SW 1271 (cell line): ENCODE measurements at places on chromosomes 16 and 17.

DNA sequence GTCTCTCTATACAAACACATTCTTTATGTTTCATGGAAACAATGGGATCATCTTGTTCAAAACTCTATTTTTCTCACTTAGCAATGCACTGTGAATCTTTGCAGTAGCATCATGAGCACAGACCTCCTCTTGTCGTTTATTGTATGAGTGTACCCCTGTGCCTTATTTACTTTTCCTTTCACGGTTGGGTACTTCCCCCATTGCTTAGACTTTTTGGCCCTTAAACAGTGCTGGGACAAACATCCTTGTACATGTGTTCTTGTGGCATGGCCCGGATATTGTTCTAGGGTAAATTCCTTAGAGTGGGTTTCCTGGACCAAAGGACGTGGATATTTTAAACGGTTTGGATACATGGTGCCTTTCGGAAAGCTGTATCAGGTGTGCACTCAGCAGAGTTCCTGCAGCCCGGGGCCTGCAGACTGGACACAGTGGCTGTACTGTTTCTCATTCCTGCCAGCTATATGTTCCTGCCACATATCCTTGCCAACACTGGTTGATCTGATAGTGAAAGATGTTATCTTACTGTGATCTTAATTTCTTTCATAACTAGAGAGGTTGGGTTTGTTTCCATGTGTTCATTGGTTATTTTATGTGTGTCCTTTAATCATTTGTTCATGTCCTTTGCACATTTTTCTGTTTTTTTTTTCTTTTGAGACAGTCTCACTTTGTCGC is 111.1 kb downstream of the OR1D5 start:
- no peak for DNase-seq

- DNase-seq, result no peak
Measured at GRCh38 chr16:138049-138417, 440 bp downstream of the NPRL3 start.

GRCh38 chr16:57335366-57335765 is 23.2 kb upstream of the CCL22 start:
- DNase-seq, result no peak

DNA sequence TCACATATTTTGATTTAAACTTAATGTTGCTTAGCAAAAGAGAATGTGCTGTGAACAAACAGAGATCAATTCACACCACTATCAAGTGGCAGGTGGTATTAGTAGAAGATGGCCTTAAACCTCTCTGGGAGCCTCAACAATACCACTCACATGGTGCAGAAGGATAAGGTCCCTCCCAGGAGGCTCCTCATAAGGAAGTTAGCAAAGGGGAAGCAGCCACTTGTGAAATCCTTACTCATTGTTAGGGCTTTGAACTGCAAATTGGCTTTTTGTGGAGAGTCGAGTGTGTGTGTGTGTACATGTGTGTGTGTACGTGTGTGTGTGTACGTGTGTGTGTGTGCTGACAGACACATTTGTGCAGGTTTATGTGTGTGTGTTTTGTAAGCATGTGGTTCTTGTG is 48.9 kb upstream of the ASIC2 start:
- no peak for DNase-seq

GRCh38 chr16:87461466-87461991 is 31.3 kb downstream of the ZCCHC14 start:
- DNase-seq, result peak; percentile 93

DNA sequence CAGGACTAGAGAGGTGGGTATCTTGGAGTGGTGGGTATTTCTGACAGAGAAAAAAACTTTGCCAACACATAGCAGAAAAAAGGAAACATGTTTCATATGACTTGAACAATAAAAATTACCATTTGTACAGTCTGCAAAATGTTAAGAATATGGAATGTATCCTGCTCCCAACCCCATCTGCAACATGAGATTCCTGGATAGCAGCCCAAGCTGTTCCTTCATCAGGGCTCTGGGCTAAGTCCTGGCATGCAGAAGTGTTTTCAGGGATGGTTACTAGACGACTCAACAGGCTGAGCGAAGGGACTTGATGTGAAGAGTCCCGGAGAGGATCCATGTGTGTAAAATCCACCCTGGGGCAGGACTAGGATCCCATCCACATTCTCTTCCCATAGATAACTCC is 121.0 kb upstream of the IRX3 start:
- DNase-seq, result no peak
